Mesothelial cell of epicardium (in vitro differentiated cells): ENCODE measurements at places on chromosomes 6 and 20. TPM values are rescaled to one million over a fixed set of nuclear protein-coding genes. Genes with fewer than 3 reads are reported as not detected.

The FLRT3 gene
- total RNA-seq = 98.6 to 101 TPM (median 98.6 TPM) in 3 replicates

GRCh38 chr6:25124216-25124715, 154.9 kb upstream of the CARMIL1 start:
- DNase-seq = no peak

DNA sequence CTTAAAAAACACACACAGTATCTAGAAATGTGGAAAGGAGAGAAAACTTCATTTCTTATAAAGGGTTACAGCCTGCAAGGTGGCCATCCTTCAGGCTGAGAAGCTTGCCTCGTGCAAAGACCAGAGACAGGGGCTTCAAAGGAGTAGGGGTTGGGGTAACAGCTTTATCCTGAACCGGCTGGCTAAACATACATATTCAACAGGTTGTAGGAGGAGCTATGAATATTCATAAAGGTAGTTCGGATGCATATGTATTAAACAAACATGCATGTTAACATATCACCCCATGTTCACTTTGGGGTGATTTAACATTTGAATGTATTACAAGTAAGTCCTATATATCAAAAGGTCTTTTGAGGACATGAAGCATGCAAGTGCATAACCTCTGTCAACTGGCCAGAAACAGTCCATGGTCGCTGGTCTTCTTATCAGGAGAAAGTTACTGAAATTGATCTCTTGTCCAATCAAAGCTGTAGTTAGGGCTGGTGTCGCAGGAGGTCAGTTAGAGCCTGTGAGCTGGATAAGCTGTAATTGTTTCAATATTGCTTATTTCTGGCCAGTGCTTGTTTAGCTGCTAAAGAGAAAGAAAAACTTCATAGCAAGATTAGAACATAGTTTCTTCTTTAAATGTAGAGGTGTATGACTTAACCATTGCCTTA, 2.3 kb upstream of the STMND1 start:
- DNase-seq = no peak

DNA sequence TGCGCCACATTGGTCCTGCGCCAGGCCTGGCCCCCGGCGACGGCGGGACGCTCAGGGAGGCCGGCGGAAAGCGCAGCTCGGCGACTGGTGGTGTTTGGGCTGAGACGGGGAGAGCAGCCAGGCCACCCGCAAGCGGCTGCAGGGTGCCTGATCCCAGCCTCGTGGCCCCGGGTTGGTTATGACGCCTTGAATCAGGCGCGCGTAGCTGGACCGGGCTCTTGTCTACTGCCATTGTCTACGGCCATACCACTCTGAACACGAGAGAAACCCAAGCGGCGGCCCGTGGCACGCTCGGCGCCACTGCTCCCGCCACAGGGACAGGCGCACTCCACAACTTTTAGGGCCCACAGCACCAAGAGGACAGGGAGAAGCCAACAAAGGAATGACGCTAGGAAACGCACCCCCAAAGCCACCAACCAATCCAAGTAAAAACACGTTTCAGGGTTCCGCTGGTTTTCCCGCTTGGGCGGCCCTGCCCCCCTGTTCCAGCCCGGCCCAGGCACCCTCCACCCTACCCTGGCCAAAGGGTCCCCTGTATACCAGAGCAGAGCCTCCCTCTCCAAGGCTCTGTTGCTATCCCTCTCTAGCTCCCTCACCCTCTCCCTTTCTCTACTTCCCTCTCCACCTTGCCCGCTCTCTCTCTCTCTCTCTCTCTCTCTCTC, 1849.3 kb upstream of the DEFB115 start:
- DNase-seq = no peak

DNA sequence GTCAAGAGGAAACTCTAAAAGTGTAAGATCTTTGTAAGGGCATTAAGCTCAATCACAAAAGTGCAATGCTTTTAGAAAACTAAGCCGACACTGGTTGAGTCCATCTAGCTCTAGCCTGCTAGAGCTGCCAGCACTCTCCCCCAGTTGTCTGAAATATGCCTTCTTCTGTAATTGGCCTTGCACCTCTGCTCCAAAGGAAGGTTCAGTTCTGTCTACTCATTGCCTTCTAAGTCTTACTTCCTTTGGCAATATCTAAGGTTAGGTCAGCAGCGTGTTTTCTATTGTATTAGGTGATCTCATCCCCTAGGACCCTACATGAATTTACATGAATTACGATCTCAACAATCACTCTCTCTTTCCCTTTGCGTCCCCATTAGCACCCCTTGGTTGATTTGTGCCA, 378.6 kb downstream of the CBLN4 start:
- no peak for DNase-seq

DNA sequence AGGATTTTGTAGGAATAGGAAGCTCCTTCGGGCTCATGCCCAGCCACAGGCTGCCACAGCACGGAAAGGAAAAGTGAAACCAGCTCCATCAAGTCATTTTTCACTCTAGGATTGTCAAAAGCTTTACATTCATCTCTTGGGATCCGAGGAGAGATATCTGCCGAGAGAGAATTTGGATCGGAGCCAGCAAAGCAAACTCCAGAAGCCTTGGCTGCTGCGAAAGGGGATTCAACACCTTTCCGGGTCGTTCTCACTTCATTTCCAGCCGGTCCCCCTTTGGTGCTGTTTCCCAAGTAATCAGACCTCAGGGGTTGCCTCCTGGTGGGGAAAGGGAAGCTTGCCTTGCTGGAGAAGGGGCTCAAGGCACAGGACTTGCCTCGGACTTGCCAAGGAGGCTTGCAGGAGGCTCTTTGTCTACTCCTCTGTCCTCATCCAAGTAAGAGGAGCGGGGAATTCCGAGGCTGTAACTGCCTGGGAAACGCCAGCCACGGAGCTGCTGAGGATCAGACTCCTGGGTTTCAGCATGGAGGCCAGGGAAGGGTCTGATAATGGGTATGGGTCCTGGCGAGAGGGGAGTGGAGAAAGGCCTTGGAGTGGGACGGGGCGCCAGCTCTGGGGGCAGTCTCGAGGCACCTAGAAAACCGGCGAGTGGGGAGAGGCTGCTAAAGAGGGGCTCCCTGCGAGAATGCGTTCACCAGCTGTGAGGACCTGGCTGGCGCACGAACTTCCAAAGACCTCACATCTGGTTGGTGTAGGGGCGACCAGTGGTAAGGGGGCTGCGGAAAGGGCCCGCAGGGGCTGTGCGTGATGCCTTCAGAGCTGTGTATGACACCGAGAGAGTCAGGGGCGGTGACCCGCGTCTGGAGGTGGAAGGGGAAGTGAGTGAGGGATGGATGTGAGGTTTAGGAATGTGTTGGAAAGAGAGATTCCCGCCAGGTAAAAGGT, 702 bp downstream of the ETV7 start:
- DNase-seq = no peak
